Activated gamma-delta T cell (primary cell): ENCODE measurements at places on chromosomes 4 and X.

DNA sequence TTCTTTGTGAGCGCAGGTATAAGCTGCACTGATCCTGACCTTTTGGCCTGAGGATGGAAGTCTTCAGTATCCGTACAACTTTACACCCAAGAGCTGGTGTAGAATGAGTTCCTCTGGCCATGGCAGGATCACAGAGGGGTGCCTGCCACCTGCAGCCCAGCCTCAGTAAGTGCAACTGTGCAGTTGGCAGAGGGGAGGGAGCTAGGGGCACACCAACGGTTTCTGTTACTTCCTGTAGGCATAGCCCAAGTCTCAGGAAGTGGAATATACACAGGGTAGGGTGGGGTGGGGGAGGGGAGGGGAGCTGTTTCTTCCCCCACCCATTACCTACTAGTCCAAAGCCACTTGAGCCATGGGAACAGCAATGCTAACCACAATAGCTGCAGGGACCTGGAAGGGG lies 85.4 kb upstream of the GBA3 start:
- DNase-seq: no peak

DNA sequence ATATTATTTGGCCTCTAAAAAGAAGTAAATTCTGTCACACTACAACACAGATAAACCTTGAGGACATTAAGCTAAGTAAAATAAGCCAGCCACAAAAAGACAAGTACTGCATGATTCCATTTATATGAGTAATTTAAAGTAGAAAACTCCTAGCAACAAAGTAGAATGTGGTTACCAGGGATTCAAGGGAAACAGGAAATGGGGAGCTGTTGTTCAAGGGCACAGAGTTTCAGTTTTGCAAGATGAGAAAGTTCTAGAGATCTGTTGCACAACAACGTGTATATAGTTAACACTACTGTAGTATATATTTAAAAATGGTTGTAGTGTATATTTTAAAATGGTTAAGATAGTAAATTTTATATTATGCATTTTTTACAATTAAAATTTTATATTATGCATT lies 25.4 kb downstream of the SEC31A start:
- DNase-seq: no peak

DNA sequence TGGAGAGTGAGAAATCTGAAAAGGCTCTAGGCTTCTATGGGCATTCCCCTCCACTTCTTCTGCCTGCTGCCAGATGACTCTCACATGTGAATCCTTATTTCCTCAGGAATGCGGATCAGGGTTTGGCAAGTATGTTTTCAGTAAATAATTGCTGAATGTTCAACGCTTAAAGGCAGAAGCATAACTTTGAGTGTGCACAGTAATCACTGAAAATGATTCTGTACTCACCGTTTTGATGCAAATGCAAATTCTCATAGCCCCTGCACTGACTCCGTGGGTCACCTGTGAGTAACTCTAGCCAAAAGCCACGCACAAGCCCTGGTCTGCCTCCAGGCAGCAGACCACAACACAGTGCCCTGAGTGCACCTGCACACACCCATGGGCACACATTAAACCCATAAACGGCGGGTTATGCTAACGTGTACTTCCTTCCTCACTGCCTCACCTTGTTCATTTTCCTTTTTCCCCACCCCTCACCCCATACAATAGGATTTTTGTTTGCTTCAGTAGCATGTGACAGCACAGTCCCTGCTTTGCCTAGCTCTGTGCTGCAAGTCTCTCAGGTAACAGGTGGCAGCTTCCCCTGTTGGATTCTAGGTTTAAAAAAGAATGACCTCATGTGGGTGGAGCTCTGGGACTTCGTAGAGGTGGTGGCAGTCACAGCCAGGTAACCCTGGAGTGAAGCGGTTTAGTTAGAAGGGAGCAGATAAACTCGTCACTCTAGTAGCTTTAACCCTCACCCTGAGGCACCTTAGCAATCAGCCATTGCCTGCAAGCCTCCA lies at the start of gene ARHGEF38:
ARHGEF38 (plus strand) TSS at position 656 of the 782 bp plus-strand sequence. CDS start 146 bp downstream, outside the sequence.
- no peak for DNase-seq

DNA sequence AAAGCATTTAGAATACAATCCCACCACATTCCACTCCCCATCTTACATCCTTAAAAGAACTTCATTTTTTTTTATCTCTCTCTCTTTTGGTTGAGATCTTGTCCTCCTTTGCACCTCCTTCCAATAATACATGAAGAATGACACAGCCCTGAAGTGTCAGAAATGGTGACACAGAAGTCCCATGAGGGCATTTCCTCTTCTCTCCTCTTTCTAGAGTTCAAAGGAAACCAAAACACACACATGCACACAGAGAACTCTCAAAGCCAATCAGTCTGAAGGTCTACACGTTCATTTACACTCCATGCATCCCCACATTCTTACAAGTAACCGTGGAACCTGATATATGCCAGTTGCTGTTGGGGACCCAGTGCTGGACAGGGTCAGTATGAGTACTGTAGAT lies 450.7 kb downstream of the HNRNPD start:
- DNase-seq: no peak

DNA sequence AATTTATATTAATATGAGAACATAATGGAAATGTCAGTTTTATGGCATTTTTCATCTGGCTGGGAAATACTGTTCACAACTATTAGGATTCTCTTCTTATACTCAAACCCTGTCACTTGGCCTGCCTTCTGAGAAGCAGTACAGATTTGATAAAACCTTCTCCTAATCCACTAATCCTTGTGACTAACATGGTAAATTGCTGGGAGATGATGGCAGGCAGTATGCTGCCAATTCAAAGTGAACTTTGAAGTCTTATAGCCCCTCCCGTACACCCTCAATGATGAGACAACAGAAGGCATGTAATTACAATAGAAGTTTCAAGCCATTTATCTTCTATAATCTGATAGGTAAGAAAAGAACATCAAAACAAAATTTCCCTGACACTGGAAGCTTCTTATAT lies 36.9 kb downstream of the PAQR3 start:
- no peak for DNase-seq

DNA sequence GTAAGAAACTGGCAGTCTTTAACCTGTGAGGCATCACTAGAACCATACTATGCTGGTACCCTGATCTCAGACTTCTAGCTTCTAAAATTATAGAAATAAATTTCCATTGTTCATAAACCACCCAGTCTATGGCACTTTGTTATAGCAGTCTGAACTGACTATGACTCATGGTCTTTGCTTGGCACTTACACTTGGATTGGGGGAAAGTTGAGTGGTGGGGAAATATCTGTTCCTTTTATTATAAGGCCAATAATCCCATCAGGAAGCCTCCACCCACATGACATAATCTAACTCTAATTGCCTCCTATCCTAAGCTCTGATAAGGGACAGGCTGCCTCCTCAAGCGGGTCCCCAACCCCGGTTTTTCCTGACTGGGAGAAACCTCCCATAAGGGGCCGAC lies 61.4 kb upstream of the PACRGL start:
- DNase-seq: no peak

DNA sequence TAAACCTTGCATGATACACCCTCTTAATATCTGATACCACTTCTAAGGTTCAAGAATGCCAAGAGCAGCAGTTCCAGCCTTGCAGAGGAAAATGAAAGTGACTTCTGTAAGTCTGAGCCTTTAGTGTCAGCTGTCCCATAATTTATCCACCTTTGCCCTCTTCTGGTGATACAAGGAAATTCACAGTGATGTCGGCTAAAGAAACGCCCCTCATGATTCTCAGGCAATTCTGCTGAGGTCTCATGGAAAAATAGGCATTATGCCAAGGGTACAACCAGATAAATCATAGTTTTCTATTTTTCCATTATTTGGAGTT lies 172.2 kb upstream of the CXCL13 start:
- no peak for DNase-seq

- no peak for DNase-seq
Measured at GRCh38 chrX:129572422-129572821, 32.4 kb downstream of the OCRL start.

DNA sequence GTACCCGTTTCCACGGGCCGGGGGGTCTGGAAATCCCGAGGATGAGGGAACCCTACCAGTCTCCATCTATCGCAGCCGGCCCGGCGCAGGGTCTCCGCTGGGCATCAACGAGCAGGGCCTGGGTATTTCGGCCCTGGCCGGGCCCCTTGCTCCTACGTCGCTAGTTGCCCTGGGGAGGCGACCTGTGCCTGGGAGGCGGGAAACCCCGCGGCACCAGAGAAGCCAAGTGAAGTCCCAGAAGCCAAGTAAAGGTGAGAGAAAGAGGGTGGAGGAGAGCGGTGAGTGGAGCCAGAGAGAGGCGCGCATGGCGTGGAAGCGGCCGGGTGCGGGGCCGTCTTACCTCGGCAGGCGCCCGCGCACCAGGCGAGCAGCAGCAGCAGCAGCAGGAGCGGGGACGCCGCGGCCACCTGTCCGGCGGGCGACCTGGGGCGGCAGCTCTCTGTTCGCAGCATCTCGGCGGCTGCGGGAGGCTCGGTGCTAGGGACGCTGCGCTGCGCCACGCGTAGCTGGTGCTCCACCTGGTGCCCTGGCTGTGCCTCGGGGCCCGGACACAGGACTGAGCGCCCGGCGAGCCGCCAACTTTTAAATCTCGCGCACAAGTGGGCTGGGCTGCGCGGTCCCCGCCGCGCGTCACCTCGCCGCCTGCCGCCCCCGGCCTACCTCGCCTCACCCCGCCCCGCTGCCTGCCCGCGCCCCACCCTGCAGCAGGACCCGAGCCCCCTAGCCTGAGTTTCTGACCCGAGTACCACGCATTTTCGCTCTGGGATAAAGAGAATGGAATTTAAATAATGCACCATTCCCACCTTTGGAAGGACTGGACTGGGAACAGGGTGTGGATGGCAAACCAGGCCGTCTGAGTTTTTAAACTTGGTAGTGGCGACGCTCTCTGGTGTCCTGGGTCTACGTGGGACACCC lies at the start of gene NMU:
NMU (minus strand) TSS at position 558 of the 915 bp plus-strand sequence; CDS start at position 452, 106 bp downstream.
- DNase-seq: no peak

DNA sequence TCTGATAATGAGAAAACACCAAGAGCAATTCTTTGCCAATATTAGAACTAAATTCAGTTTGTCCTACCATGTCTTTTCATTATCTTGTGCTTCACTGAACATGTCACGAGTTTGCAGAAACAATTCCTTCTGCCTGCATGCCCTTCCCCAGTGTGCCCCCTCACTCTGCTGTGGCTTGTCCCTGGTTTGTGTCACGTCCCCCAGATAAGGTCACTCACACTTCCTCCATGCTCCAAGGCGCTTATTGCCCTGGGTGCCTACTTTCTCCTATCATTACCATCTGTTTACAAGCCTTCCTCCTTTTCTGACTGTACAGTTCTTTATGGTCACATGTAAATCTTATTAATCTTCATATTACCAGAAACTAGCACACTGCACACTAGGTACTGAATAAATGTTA lies 394.1 kb downstream of the KCNIP4 start:
- no peak for DNase-seq

DNA sequence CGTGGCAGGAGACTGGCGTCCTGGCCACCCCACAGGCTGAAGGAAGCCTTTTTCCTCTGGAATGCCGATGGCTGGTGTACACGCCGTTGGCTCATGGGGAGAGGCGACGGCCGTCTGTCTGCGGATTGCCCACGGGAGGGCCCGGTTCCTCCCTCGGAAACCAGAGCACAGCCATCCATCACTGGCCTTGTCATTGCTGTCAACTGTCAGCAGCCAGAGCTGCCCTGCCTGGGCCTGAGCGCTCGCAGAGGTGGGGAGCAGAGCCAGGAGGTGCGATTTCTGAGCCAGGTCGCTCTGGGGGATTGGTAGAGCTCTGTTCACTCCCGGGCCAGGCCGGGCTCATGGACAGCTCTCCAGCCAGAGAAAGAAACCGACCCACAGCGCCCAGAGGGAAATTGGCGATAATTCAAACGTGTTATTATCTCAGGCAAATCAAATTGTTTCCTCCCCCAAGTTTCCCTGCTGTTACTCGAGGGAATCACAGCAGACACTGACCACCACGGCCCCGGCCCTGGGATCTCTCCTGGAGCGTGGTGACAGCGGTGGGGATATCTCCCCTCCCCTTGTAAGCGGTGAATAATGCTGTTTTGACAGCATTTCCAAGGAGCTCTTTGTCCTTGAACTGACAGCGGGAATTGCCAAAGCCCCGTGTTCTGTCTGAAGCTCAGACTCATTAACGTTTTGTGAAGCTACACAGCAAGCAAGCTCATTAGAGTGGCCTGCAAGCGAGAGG lies 220.9 kb upstream of the PSAPL1 start:
- DNase-seq: no peak

DNA sequence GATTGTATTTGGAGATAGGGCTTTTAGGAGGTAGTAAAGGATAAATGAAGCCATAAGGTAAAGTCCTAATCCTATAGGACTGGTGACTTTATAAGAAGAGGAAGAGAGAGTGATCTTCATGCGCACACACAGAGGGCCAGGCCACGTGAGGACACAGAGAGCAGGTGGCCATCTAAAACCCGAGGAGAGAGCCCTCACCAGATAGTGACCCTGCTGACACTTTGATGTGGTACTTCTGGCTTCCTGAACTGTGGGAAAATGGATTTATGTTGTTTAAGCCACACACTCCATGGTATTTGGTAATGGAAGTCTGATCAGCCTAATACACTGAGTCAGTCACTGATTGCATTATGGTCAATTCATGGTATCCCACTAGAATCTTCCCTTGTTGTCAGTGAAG lies 164.9 kb upstream of the TAPT1 start:
- DNase-seq: no peak

GRCh38 chrX:155577682-155578081 lies 35.1 kb downstream of the TMLHE start:
- no peak for DNase-seq

DNA sequence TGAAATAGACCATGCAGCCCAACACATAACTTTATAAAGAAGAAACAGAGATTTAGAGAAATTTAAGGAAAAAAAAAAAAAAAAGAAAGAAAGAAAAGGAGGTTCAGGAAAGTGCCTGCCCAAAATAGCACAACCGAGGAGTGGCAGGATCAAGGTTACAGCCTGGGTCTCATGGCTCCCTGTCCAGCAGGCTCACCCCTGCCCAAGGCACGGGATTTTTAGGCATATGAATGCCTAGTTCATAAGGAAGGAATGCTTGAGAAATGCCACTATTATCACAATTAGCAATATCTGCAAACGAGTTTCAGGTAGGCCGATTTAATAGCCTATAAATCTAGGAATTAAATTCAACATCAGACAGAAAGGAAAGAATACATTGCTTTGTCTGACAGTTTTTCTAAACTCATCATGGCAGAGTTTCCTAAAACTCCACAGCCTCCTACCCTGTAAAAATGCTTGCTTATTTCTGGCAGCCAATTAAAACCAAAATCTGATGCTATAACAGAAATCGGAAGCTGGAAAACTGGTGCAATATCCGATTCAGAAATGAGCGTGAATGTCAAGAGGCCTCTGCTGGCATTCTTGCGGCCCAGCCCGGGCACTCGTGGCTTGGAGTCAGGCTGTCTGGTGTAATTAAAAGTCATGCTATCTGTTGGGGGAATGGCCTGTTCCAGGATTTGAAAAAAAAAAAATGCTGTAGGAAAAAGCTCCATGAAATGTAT lies 63.5 kb downstream of the GEMIN8 start:
- no peak for DNase-seq

GRCh38 chrX:723781-724180 lies 93.2 kb downstream of the SHOX start:
- no peak for DNase-seq

GRCh38 chrX:46575586-46575985 lies 2.0 kb downstream of the CHST7 start:
- DNase-seq: no peak

- DNase-seq: no peak
Measured at GRCh38 chr4:106816496-106816895, 219.6 kb downstream of the DKK2 start.
